T-cell (primary cell): ENCODE measurements at places on chromosomes 1 and 21.
A peak's percentile ranks its signal among the peaks of the same experiment; 100 is the strongest.

- DNase-seq = no peak
Observed at GRCh38 chr1:57916041-57916440, 492.2 kb upstream of the DAB1 start.

GRCh38 chr1:236465959-236466303, 57.9 kb upstream of the LGALS8 start:
- DNase-seq = peak; percentile 6

DNA sequence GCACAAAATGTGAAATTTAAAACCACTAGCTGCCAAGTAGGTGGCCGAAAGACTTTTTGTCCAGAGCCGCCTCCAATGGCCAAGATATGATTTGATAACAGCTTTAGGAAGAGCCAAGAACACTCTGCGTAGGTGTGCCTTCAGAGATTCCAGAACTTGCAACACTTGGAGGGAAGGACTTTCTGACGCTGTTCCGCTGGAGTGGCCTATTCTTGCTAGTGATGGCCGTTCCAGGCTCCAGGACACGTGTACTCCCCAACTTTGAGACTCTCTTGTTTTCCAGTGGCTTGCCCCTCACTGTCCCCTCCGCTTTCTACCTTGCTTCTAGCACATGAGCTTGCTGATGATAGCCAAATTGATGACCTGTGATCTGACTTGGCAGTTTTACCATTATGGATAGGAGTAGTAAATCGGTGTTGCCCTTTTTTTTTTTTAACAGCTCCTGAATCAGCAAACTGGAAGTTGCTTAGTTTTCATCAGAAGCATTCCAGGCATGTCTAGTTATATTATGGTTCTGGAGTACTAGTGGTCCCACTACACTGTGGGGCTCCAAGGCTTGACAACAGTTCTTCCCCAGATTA, 1.0 kb downstream of the PRDX6 start:
- DNase-seq = no peak

- no peak for DNase-seq
Observed at GRCh38 chr1:182143825-182144645, 82.5 kb upstream of the ZNF648 start.

DNA sequence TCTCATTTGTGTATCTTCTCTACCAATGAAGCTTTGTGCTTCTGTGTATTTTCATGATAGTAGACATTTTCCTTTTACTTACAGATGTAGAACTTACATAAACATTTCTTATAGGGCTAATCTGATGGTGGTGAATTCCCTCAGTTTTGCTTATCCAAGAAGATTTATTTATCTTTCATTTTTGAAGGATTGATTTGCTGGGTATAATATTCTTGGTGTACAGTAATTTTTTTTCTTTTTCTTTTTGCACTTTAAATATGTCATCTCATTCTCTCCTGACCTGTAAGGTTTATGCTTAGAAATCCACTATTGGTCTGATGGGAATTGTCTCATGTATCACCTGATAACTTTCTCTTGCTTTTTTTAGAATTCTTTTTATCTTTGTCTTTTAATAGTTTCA, 127.6 kb upstream of the KCTD3 start:
- no peak for DNase-seq

- no peak for DNase-seq
Observed at GRCh38 chr1:75130865-75131564, 3.2 kb upstream of the LHX8 start.

- DNase-seq = no peak
Observed at GRCh38 chr21:21268061-21268471, 269.9 kb downstream of the NCAM2 start.

GRCh38 chr1:74714429-74715235, 18.2 kb downstream of the CRYZ start:
- DNase-seq = no peak

- DNase-seq = no peak
Observed at GRCh38 chr1:5770981-5771765, 221.1 kb downstream of the NPHP4 start.

DNA sequence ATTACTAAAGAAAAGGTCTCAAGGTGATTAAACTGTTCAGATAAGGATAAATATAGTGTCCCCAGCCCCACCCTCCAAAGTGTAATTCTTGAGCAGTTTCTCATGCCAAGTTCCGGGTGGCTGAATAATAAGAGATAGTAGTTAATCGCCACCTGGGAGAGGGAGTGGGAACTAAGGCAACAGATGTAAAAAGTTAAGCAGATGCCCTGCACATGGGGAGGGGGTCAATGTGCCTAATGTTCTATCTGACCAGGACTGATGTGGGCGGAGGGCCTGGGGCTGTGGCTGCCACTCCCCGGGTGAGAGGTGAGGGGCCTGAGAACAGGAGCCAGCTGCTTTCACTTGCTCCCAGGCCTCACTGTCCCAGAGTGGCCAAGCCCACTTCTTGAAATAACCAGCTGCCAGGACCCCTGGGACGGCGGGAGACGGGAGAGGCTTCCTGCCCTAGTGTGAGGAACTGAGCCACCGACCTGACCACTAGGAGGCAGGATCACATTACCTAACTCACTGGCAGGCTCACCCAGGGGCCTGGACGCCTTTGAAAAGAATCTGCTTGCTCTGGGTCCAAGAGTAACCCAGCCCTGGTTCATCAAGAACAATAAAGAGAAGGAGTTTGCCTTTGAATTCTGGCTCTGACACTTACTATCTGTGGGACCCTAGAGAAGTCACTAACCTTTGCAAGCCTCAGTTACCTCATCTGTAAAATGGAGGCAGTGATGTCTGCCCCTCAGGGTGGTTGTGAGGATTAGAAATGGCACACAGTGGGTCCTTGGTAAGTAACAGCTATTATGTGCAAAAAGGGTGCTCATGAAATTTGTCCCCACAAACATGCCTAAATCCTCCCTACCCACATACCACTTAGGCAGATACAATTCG, 179.2 kb downstream of the ATG4C start:
- DNase-seq = peak; percentile 6

- DNase-seq = no peak
Observed at GRCh38 chr1:37482796-37483744, 8.7 kb downstream of the ZC3H12A start.

GRCh38 chr1:12615159-12615864, 2.7 kb downstream of the DHRS3 start:
- DNase-seq = no peak

GRCh38 chr1:29623501-29623900, 387.2 kb downstream of the PTPRU start:
- DNase-seq = no peak

DNA sequence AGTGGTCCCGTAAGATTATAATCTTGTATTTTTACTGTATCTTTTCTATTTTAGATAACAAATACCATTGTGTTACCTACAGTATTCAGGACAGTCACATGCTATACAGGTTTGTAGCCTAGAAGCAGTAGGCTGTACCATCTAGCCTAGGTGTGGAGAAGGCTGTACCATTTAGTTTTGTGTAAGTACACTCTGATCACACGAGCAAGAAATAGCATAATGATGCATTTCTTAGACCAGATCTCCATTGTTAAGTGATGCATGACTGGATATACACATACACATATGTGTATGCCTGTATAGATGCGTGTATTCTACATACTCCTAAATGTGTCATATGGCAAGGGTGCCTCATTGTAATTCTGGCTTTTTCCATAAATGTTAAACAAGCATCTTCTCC, 33.9 kb downstream of the GALNT2 start:
- no peak for DNase-seq

- DNase-seq = no peak
Observed at GRCh38 chr1:201002510-201002909, 21.0 kb downstream of the KIF21B start.

DNA sequence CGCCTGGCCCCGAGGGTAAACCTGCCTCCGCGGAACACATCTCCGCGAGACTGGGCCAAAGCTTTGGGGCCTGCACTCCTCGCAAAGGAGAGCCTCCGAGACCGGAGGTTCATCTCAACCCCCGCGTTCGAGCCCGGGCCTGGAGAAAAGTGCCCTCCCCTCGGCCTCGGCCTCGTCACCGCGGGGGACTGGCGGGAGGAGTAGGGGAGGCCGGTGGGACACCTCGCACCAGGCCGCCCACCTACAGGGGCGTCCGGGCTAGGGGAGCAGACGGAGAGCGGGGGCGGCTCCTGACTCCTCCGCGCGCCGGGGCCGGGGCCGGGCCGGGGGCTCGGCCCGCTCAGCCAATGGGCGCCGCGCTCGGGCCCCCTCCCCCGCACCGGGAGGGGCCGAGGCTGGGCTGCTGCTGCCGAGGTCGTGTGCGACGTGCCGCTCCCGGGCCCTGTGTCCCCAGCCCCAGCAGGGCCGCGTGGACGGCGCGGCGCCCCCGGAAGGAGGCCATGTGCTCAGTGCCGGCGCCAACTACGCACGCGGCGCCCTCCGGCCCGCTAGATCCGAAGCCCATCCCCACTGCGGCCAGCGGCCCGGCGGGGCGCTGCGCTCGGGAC, 684 bp downstream of the SLC2A1 start:
- peak; percentile 30 for DNase-seq

DNA sequence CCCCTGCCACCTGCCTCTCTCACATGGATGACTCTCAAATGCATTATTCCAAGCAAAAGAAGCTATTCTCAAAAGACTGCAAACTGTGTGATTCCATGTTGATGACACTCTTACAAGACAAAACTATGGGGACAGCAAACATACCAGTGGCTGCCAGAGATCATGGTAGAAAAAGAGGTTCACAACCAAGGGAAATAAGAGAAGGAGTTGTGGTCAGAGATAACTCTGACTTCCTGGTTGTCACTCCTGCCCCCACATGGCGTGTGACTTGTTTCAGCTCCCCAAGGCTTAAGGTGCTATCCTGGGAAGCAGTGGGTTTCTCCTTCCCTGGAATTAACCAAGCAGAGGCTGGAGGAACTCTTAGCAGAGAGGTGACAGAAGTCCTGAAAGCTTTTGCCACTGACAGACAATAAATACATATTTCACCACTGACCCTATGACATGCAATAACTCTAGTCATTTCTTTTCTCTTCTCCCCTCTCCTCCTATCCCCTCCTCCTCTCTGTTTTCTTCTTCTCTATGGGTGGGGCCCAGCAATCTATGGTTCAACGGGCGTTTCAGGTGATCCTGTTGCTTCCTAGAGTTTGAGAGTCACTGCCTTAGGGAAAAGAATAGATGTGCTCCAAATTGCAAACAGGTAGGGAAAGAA, 185.1 kb downstream of the FCRL5 start:
- DNase-seq = no peak

DNA sequence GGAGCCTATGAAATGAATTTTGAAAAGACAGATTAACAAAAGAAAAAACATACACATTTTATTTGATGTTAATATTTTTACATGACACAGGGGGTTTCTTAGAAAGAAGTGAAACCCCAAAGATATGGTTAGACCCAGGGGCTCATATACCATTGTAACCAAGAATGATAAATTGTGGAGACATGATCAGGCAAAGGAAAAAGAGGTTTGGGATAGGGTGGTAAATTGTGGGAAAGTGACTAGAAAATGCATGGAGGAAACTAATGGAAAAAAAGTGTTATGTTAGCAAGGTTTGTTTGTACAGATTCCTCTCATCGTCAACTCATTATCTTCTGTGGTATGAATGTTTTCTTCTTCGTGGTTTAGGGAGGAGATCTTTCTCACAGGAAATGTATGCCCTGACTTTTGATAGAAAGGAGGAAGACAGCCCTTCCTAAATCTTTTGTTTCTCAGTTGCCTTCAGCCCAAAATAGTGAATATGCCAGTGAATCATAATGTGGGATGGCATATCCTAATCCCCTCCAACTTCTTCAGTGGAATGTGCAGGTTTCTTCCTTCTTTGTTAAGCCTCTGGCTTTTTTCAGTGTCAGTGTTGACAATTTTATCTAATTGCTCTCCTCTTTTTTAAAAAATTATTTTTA, 140.4 kb upstream of the UBE2U start:
- DNase-seq = no peak

GRCh38 chr1:11797525-11798216, 8.1 kb downstream of the MTHFR start:
- DNase-seq = no peak

GRCh38 chr1:92464588-92465255, 22.0 kb downstream of the GFI1 start:
- DNase-seq = no peak

GRCh38 chr1:43934101-43934985, 742 bp downstream of the ARTN start:
- DNase-seq = peak; percentile 49

DNA sequence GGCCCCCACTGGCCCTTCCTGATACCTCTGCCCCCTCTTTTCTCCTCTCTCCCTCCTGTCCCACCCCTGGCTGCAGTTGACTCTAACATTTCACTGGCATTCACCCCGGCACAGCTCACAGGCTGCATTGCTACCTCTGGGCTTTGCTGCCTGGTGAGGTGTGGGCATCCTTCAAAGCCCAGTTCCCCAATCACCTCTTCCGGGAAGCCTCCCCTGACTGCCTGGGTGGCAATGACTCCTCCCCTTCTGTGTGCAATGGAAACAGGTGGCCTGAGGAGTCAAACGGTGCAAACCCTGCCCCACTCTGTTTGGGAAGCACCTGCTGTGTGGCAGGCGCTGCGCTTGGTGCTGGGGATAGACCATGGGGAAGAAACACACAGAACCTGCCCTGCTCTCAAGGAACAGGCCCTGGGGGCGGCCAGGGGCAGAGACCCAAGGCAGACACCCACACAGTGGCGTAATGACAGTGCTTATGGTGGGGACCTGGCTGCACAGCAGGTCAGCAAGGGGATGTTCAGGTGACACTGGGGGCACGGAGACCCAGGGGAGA, 39.3 kb upstream of the POFUT2 start:
- no peak for DNase-seq

DNA sequence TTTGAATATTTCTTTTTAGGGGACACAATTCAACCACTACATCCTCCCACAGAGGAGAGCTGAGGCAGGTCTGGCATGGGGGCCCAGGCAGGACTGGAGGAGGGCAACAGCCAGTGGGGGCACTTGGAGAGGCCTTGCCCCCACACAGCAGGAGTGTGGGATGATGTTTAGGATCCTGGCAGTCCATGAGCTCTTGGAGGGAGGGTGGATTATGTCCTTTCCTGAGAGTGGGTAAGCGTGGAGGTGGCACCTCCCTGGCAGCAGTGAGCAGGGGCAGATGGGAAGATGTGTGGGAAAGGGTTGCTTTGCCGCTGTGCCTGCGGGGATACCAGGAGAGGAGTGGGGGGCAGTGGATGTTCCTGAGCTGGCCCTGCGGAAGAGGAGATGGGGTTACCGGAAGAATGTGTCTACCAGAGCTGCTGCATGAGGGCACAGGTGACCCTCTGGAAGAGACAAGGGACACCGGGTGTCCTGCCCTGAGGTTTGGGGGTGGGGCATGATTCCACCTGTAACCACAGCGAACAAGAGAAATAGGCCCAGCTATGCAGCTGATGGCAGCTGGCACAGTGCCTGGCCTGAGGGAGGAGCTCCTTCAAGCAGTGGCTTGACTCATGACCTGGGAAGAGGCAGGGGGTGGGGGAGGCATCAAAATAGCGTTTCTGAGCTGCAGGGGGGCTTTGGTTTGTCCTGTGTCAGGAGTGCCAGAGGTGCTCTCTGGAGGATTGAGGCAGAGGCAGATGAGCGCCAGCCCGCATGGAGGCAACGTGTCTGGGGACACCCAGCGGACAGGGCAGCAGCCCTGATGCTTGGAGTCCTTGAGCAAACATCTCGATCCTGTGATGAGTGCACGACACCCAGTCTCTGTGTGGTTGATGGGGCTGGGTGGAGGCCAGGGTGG, 123.9 kb upstream of the TMPRSS2 start:
- no peak for DNase-seq
